ENCODE measurements at places on chromosomes 5 and 9.

- no peak for DNase-seq
These were observed 806.9 kb upstream of the CDH9 start for GRCh38 chr5:27845248-27845647.

DNA sequence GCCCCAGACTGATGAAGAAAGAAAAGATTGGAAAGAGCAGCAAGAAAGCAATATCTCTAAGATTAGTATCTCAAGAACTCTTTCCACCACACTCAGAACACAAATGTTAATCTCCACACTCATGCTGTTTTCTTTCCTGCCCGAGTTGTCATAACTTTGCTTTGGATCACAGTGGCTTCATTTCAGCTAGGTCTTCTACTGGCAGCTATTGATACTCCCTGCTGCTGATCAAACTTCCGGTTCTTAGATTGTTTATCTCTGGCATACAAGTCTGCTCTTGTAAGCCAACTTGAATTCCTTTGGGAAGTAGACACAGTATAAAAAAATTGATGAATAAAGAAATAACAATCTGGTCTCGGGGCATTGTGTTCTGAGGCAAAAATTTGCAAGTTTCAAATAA is 77.7 kb upstream of the SPEF2 start:
- no peak for DNase-seq

- DNase-seq, result no peak
These were observed 12.7 kb downstream of the GBGT1 start for GRCh38 chr9:133151041-133151440.

DNA sequence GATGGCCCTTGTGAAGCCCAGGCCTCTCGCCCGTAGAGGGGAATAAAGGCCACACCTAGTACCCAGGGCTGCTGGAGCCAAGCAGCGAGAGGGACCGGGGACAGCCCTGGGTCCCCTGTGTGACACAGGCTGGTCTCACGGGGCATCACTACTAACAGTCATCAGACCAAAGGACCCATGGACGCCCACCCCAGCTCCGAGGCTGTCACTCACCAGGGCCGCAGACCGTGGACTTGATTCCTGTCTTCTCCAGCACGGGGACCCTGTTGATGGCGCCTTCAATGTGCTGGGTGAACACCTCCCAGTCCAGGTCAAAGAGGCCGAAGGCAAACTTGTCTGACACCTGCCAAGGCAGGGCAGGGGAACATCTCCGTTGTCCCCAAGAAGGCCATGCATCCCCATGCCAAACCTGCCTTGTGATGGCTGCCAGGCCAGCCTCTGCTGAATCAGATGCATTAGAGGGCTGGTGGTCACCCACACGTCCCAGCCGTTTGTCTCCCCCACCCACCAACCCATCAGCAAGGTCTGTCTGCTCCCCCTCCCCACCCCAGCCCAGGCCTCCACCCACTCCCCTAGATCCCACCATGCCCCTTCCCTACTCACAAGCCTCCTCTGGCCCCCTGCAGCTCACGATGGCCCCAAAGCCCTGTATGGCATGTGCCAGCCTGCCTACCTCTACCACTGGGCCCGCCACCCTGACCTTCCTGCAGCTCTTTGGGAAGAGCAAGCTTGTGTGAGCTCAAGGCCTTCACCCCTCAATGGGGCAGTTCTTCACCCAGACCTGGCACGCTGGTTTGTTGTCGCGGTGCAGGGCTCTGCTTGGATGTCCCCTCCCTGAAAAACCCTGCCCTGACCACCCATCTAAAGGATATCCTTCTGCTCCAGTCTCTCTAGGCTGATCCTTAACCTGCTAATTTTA is 20.8 kb downstream of the SARDH start:
- no peak for DNase-seq

GRCh38 chr9:734831-735511 is 106.5 kb upstream of the DMRT1 start:
- DNase-seq, result no peak

DNA sequence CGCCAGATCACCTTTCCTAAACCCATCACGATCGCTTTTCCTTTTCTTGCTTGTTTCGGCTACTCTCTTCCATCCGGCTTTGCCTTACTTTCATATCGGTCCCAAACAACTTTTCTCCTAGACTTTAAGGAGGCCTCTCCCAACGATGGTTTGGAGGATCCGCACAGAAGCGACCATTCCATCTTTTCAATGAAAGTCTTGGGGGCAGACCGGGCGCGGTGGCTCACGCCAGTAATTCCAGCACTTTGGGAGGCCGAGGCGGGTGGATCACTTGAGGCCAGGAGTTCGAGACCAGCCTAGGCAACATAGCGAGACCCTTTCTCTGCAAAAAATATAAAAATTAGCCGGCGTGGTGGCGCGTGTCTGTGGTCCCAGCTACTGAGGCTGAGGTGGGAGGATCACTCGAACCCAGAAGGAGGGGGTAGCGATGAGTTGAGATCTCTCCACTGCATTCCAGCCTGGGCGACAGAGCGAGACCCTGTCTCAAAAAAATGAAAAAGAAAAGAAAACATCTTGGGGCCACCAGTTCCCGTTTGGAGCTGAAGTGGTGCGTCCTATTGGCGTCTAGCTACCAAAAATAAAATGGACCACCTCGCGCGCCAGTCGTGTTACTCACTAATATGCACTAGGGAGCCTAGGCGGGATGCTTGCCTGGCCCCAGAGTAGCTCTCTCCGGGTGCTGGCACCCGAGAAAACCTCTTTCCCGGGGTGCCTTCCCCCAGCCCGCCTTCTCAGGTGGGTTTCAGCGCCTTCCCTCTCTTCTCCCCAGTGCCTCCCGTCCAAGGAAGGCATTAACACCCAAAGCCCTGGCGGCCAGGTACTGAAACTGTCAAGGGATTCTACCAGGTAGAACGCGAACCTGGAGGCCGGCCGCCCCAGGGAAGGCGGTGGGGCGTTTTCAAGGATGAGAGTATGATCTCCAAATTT is 800 bp upstream of the AP3B1 start:
- DNase-seq, result peak; percentile 20

DNA sequence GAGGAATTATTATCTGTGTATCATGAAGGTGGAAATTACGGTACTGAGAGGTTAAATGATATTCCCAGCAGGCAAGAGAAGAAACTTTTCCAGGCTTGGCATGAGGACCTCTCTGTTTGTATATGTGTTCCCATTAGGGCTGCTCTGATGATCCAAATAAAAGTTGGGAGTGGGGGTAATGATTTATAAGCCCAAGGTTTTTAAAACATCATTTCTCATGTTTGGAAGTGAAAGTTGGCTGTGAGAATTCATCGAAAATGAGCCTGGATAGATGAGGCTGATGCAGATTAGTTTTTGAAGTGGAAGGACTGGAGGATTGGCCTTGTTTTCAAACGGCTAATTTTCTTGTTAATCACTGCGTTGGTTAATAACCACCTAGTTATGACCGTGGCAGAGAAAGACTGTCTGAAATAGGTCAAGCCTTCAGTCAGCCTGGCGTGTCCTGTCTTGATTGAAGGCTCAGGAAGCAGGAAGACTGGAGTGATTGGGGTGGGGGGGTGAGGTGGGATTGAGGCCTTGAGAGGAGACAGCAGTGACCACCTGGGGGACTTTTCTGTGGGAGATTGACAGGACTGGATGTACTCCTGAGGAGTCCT is 391.0 kb upstream of the WWC1 start:
- no peak for DNase-seq
